Tibial nerve (tissue), 4 donors: ENCODE measurements at places on chromosomes 1 and 21.
A peak's percentile ranks its signal among the peaks of the same experiment; 100 is the strongest.

DNA sequence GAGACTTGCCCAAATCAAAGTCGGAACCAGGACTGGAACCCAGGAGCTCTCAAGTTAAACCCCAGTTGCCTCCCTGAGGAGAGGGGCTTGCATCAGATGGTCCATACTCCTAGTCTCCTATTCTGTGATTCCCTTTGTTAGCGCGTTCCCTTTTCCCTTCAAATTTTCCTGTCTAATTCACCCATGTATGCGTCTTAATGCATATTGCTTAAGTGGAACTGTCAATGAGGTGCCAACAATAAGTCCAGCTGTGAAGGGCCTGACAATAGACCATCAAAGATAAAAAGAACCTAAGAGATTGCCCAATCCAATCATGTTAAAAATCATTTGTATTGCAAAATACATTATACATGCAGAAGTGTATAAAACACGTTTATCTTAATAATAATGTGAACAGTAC is 634 bp upstream of the SPATA6 start:
- no peak for DNase-seq

GRCh38 chr1:183275322-183275721 is 89.3 kb downstream of the LAMC2 start:
- DNase-seq = no peak

GRCh38 chr1:117179471-117179870 is 31.3 kb downstream of the VTCN1 start:
- DNase-seq = no peak

DNA sequence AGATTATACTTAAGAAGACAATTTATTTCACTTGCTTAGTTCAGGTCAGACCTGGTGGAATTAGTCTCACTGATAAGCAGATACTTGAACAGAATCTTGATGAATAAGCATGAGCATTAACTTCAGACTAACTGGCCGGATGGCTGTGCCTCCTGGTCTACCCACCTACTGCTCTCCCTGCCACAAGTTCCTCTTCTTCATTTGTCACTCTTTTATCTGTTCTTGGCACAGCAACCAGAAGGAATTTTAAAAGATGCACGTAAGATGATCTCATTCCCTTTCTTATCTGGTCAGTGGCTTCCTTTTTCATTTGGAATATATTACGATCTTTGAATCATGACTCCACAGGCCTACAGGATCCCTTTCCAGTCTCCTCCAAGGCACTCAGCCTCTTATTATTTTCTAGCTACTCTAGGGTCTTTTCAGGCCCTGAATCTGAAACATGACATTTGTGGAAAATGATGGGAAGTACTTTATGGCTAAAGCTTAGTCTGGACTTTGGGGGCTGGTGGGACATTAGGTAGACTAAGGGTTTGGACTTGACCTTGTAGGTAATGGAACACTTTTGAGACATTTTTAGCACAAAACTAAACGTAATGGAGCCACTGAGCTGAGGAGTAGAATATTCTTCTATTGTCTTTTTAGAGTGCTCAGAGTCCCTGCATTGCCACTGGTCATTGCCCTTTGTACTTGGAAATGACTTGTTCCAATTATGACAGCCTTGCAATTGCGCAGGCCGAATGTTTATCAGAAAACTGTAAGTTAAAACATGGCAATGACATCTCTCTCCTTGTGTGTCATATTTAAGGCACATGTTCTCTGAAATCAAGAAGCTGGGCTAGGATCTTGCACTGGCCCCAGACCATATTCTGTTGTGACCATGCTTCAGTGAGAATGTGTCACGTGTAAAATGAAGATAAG is 16.0 kb downstream of the ST6GALNAC3 start:
- DNase-seq = no peak

DNA sequence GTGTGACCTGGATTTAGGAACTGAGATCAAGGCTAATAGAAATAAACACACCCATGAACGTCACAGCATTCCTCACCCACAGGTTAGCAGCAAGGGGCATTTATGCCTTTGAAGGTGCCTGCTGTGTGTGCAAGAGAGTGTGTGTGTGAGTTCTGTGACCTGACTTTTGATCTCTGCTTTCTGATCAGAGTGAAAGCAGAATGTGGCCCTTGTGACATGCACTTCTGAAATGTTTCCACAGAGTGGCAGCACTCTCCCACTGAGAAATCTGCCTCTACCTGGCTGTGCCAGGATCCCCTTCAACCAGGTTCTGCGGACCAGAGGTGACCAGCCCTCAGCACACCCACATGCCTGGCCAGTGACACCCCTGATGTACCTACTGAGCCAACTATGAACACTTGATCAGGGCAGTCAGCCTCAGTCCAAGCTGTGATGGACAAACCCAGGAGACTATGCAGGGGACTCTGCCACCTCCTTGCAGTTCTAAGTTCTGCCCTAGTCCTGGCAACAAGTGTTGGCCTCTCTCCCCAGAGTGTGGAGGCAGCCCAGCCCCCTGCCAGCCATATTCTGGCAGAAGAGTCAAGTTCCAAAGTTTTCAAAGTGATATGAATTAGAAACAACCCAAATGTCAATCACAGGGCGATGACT is 41.0 kb downstream of the RXRG start:
- peak; percentile 16 for DNase-seq

GRCh38 chr21:16624479-16625118 is 888.2 kb upstream of the CXADR start:
- DNase-seq = no peak

DNA sequence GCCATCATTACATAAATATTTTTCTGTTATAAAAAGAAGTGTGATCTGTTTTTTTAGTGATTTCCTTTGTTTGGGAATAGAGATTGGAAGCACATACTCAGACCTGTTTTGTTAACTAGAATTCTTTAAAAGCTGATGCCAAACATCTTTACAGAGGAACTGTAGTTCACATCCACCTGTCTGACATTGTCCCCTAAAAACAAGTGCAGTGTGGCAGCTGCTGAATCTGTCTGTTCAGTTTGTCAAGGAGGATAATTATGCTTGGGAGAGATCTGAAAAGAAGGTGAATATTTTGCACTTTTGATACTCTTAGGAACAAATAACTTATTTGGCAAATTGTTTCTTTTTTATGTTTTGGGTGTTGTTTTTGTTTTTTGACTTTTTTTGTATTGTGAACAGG is 13.6 kb downstream of the AGMAT start:
- DNase-seq = no peak

DNA sequence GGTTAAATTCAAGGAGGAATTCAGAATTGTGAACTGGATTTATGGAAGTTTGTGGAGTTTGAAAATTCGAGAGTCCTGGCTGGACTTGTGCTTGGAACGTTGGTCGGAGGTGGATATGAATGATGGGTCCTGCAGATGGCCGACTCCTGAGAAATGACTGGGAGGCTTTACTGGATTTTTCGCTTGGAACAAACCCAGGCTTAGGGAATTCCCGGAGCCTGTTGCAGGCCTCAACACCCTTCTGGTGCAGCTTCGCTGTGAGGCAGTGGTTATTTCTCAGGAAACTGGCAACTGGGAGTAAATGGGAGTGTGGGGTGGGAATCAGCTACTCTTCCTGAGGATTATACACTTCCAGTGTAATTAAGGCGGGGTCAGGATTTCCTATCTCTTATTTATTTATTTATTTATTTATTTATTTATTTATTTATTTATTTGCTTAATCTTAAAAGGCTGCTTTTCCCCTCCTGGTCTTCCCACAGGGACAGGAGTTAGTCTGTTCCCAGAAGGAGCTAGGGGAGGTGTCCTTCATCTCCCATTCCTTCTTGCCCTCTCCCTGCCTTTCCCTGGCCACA is 21.1 kb downstream of the MAPKAPK2 start:
- DNase-seq = no peak

GRCh38 chr1:59434336-59434735 is 137.4 kb downstream of the FGGY start:
- no peak for DNase-seq

DNA sequence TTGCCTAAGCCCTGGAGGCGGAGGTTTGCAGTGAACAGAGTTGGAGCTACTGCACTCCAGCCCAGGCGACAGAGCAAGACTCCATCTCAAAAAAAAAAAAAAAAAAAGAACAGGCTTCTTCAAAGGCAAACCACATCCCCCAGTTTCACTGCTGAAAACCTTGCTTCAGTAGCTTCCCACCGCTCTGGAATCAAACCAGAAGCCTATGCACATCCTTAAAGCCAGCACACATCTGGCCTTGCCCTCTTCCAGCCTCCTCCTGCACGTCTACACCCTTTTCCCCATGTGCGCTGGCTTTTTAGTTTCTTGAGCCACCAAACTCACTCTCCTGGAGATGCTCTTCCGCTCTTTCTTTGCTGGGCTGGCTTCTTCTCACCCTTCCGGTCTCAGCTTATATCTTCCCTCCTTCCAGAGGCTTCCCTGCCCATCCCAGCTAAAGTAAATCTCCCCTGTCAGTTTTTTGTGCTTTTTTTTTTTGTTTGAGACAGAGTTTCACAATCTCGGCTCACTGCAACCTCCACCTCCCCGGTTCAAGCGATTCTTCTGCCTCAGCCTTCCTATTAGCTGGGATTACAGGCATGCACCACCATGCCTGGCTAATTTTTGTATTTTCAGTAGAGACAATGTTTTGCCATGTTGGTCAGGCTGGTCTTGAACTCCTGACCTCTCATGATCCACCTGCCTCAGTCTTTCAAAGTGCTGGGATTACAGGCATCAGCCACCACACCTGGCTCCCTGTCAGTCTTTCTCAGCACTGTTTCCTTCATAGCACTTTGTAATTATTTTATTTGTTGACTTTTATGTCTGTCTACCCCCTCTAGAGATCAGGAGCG is 42.0 kb upstream of the ID3 start:
- no peak for DNase-seq

DNA sequence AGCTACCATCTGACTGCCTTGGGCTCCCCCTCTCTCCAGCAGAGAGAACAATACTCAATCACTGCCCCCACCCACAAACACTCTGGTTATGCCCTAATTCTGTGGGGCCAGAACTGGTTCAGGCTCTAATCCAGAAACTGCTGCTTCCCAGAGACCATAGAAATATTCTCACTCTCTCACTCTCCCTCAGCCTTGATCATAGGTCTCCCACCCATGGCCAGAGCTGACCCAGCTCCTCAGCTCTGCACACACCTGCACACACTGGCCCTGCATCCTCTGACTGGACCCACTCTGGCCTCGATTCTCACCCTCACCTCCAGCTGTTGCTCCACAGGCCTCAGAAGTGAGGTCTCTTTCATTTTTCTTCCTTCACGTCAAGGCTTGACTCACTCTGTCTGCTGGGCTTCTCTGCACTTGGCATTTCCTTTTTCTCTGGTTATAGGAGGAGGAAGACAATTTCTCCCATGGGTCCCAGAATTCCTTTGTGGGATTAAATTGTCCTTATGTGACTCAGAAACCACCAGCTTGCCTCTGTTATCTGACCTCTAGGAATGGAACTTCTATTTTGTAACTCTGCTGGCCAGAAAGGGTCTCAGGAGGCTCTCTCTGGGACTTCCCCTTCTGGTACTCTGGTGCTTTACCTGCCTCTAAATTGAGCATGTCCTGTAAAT is 15.6 kb upstream of the ZMYM6 start:
- no peak for DNase-seq

DNA sequence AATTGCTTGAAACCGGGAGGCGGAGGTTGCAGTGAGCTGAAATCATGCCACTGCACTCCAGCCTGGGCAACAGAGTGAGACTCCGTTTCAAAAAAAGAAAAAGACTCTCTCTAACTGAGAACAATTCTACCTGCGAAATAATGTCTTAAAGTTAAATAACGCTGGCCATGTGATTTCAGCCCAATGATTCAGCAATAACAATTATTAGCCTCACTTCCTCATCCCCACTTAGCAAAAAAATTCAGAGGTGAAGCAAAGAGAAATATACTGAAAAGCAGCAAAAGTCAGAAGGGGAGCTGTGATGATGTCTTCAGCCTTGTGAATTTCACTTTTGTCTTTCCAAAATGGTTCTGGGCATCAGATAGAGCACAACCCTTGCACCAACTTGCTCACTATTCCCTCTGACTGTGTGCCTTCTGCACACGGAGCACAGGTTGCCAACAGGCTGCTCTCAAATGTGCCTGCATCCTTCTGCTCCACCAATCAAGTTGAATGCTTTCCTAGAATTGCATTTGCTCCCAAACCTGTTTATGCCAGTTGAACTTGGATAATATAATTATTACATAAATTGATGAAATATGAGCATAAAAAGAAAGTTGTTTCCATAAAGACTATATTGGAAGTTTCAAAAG is 79.8 kb upstream of the IPO9 start:
- no peak for DNase-seq
